PC-3 (cell line): ENCODE measurements at places on chromosomes 4 and X.

GRCh38 chr4:126748736-126749135 lies 884.0 kb upstream of the INTU start:
- H3K27me3 ChIP-seq = no peaks in the 10 kb centered on the region
- H3K27ac ChIP-seq = no peak overlapping the region
- no peaks in the 10 kb centered on the region for H3K36me3 ChIP-seq
- no peaks in the 10 kb centered on the region for H3K4me1 ChIP-seq
- no peak overlapping the region for H3K4me3 ChIP-seq

DNA sequence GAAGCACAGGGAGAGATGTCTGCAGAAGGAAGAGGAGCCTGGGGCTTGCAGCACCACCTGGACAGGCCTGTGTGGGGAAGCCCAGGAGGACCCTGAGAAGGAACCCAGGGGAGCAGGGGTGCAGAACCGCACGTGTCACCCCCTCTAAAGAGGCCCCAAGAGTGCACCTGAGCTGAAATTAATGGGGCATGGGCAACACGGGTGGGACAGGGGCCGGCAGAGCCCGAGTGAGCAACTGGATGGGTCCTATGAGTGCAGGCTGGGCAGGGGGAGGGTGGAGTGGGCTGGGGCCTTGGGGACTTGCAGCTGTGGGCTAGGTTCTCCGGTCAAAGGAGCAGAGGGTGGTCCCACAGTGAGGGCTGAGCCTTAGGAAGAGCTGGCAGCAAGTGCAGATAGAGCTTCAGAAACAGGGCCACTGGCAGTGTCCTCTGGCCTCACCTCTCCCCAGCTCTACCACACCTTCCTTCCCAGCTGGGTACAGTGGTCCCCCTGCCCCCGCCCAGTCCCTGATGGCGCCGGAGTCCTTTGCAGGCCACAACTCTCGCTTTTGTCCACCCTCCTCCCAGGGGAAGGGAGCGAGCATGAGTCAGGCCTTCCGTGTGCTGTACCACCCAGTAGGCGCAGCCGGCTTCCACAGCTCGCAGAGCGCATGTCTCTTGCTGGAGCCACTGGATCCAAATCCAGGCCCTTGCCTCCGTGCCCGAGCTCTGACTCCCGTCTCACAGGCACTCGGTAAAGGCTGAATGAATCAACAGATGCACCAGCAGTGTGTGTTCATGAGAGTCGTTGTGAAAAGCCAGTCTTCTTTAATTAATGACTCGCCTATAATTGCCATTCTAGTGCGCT lies 131.6 kb downstream of the HMX1 start:
- no peak for DNase-seq
- H3K36me3 ChIP-seq = no peaks in the 10 kb centered on the region
- H3K4me1 ChIP-seq = no peaks in the 10 kb centered on the region
- H3K27ac ChIP-seq = no peak overlapping the region
- H3K27me3 ChIP-seq = 0 out of 2 replicates have a peak, but pooled peaks cover 16% of the 10 kb centered on the region

DNA sequence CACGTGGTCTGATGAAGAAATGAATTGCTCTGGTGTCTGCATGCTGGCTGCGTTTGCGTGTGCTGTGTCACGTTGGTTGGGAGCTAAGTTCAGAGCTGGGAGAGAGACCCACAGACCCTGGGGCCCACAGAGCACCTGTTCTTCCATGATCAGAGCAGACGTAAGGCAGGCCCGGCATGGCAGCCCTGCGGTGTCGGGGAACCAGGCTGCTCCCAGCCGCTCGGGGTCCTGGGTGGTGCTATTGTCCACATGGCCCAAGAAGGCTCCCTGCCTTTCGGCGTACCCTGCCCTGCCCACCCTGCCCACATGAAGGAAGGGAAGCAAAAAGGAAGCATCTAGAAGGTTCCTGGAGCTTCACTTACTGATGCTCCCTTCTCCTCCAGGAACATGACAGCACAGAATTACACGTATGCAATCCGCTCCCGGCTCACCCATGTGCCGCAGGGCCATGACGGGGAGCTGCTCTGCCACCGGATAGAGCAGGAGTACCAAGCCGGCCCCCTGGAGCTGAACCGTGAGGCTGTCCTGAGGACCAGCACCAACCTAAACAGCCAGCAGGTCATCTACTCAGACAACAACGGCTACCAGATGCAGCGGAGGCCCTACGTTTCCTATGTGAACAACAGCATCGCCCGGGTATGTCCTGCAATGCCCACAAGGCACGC lies 30.9 kb upstream of the MRFAP1 start:
- DNase-seq = no peak
- H3K27ac ChIP-seq = no peak overlapping the region

- H3K4me1 ChIP-seq = 0 out of 2 replicates have a peak, but pooled peaks cover 2% of the 10 kb centered on the region
- no peak for DNase-seq
- no peaks in the 10 kb centered on the region for H3K27me3 ChIP-seq
- no peak overlapping the region for H3K4me3 ChIP-seq
Measured at GRCh38 chr4:8266088-8266487, 3.5 kb upstream of the HTRA3 start.

DNA sequence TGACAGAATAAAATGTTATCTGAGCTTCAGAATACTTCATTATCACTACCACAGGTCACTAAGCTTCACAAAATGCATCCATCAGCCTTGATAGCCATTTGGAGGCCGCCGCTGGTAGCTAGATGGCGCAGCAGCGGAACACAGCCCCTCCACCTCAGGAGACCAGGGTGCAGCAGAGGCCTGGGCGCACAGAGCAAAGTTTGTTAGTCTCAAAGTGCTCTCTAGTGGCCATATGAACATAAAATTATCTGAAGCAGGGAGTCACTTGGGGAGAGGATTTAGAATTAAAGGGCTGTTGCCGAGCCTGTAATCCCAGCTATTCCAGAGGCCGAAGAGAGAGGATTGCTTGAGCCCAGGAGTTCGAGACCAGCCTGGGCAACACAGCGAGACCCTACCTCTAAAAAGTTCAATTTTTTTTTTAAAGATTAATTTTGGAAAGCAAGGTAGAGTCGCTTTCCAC lies 8.1 kb upstream of the DCTD start:
- no peak overlapping the region for H3K4me3 ChIP-seq
- no peaks in the 10 kb centered on the region for H3K27me3 ChIP-seq
- H3K36me3 ChIP-seq = no peaks in the 10 kb centered on the region
- peak; percentile 77 for DNase-seq

DNA sequence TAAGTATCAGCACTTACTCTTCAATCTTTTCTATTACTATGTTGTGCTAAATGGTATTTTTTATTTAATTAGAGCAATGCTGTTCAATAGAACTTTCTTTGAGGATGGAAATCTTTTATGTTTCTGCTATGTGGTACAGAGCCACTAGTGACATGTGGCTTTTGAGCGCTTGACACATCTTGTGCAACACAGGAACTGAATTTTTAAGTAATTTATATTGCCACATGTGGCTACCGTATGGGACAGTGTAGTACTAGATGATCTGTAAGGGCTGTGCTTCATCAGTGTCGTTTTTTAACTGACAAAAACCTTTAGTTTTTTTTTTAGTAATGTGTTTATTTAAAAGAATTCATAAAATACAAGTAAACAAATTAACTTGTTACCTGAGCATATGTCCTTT lies 22.4 kb downstream of the HPRT1 start:
- H3K27me3 ChIP-seq = no peaks in the 10 kb centered on the region
- no peak overlapping the region for H3K27ac ChIP-seq
- H3K36me3 ChIP-seq = peaks cover 23% of the 10 kb centered on the region
- no peak overlapping the region for H3K4me3 ChIP-seq
- DNase-seq = no peak

- DNase-seq = no peak
- no peaks in the 10 kb centered on the region for H3K27me3 ChIP-seq
- H3K4me3 ChIP-seq = no peak overlapping the region
- no peaks in the 10 kb centered on the region for H3K4me1 ChIP-seq
- H3K27ac ChIP-seq = no peak overlapping the region
Measured at GRCh38 chrX:130628516-130628915, 226.7 kb downstream of the RBMX2 start.

- no peaks in the 10 kb centered on the region for H3K27me3 ChIP-seq
- no peak overlapping the region for H3K27ac ChIP-seq
- no peak overlapping the region for H3K4me3 ChIP-seq
- H3K36me3 ChIP-seq = no peaks in the 10 kb centered on the region
- peaks cover 21% of the 10 kb centered on the region for H3K4me1 ChIP-seq
Measured at GRCh38 chr4:143026459-143027170, 158.1 kb upstream of the USP38 start.

GRCh38 chr4:77104791-77105540 lies 29.2 kb upstream of the CCNI start:
- no peak overlapping the region for H3K4me3 ChIP-seq
- no peaks in the 10 kb centered on the region for H3K36me3 ChIP-seq
- no peaks in the 10 kb centered on the region for H3K27me3 ChIP-seq
- peak; percentile 70 for DNase-seq
- H3K27ac ChIP-seq = peak overlapping the region; percentile 15; the same call in 1 of the 2 replicates

DNA sequence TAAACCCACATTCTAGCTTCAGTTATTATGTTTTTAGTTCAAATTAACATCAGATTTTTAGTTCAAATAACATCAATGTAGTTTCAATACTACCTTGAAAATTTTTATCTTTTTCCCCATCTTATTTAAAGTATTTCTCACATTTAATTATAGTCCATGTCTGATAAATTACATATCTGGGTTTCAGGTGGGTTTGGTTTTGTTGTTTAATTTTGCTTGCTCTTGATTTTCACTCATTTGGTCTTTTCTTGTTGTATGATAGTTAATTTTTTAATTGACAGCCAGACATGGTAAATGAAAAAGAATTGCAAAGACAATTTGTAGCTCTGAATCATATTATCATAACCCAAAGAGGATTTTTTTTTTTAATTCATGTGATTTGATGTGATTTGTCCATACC lies 41.9 kb downstream of the GYG2 start:
- H3K4me3 ChIP-seq = no peak overlapping the region
- H3K36me3 ChIP-seq = no peaks in the 10 kb centered on the region
- H3K4me1 ChIP-seq = no peaks in the 10 kb centered on the region
- DNase-seq = no peak
- H3K27ac ChIP-seq = no peak overlapping the region
- peaks cover 7% of the 10 kb centered on the region; the same call in 1 of the 2 replicates for H3K27me3 ChIP-seq

DNA sequence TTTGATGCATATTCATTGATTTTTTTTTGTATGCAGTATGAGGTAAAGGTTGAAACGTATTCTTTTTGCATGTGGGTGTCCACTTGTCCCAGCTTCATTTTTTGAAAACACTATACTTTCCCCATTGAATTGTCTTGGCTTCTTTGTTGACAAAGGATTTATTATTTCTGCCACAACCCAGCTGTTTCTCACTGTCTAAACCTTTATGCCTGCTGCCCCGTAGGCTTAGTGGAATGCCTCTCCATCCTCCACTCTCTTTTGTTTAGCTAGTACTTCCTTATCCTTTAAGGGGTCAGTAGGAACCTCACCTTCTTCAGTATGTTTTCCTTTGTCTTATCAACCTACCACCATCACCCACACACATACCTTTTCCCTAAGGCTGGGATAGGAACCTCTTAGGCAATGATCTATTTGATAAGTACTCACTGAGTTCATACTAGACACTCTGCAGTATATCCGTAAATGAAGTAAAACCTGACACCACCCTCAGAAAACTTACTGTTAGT lies 8.5 kb downstream of the FMR1 start:
- H3K4me1 ChIP-seq = no peaks in the 10 kb centered on the region
- H3K36me3 ChIP-seq = no peaks in the 10 kb centered on the region
- H3K27ac ChIP-seq = no peak overlapping the region
- no peak overlapping the region for H3K4me3 ChIP-seq
- DNase-seq = no peak

DNA sequence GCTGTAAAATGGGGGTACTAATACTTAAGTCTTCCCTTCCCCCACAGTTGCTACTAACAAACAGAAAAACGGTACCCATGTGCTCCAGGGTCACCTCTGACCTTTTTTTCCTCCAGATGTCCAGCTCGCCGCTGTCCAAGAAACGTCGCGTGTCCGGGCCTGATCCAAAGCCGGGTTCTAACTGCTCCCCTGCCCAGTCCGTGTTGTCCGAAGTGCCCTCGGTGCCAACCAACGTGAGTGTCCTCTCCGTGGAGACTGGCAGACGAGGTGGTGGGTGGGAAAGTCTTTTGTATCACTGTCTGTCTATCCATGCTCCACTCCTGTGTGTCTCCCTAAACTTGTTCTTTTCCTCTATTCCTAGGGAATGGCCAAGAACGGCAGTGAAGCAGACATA lies 5.1 kb downstream of the UBA1 start:
- H3K27me3 ChIP-seq = no peaks in the 10 kb centered on the region
- no peak for DNase-seq
- no peak overlapping the region for H3K27ac ChIP-seq
- no peak overlapping the region for H3K4me3 ChIP-seq
- peaks cover 41% of the 10 kb centered on the region for H3K4me1 ChIP-seq

GRCh38 chrX:9781941-9782340 lies 4.3 kb upstream of the SHROOM2 start:
- H3K4me3 ChIP-seq = no peak overlapping the region
- no peaks in the 10 kb centered on the region for H3K36me3 ChIP-seq
- DNase-seq = peak; percentile 34

DNA sequence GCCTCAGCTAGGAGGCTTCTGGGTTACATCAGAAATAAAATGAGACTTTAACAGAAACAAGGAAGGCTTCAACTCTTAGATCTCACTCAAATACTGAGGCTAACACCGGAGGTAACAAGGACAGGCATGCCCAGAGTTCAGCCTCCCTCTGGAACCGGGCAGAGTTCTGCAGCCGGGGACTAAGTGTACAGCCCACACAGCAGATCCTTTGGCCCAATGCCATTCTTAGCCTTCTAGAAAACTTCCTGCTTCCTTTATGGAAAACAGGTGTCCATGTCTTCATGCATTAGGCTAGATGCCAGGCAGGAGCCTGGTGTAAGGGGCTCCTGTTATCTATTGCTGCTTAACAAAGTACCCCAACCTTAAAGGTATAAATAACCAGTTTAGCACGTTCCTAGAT lies 369.7 kb downstream of the BCOR start:
- peaks cover 19% of the 10 kb centered on the region for H3K4me1 ChIP-seq
- no peaks in the 10 kb centered on the region for H3K36me3 ChIP-seq
- no peak for DNase-seq

DNA sequence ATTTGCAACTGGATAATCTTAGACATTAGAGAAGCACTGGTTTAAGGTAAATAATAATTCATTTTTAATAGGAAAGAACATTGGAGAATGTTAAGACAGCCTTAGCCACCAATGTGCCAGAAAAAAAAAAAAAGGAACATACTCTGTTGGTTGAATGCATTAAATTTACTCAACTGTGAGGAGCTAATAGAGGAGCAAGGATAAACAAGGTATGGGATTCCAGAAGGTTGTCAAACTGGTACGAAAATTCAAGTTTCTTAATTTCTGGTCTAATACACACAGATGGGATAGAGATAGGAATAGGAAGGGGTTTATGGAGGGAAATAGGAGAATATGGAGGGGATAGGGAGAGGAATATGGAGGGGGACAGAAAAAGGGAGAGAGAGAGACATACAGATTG lies 1096.6 kb downstream of the ARAP2 start:
- H3K27me3 ChIP-seq = no peaks in the 10 kb centered on the region
- H3K4me1 ChIP-seq = no peaks in the 10 kb centered on the region
- no peak overlapping the region for H3K4me3 ChIP-seq
- no peak for DNase-seq
- no peak overlapping the region for H3K27ac ChIP-seq
- H3K36me3 ChIP-seq = no peaks in the 10 kb centered on the region

- peaks cover 12% of the 10 kb centered on the region; the same call in 1 of the 2 replicates for H3K27me3 ChIP-seq
- H3K36me3 ChIP-seq = no peaks in the 10 kb centered on the region
- H3K4me3 ChIP-seq = no peak overlapping the region
- H3K4me1 ChIP-seq = no peaks in the 10 kb centered on the region
Measured at GRCh38 chrX:23626651-23627050, 40.6 kb upstream of the PRDX4 start.
